ENCODE measurements at places on chromosomes 16 and 17.

GRCh38 chr17:81888988-81889595, 2.3 kb downstream of the ALYREF start:
- no peak for DNase-seq

DNA sequence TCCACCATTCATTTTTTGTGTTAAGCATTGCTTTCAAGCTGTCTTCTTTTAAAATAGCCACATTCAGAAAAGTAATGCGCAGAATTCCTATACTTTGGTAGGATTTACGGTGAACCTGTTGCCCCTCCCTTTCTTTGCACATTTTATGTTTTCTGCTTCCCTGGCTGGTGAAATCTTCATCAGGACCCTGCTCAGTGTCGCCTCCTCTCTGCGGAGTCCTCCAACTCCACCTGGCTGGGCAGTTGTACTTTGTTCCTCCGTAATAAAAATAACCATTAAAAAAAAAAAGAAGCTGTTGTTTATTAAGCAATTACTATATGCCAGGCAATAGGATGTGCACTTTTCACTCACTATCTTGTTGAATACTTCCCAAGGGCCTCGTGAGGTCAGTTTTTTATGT, 2.9 kb downstream of the UMOD start:
- no peak for DNase-seq

- peak; percentile 6 for DNase-seq
These were observed at the start of gene ACSM5 for GRCh38 chr16:20409398-20410120. Gene ACSM5 (plus strand): TSS chr16:20409534. CDS start chr16:20411485, 1,951 bp downstream.

DNA sequence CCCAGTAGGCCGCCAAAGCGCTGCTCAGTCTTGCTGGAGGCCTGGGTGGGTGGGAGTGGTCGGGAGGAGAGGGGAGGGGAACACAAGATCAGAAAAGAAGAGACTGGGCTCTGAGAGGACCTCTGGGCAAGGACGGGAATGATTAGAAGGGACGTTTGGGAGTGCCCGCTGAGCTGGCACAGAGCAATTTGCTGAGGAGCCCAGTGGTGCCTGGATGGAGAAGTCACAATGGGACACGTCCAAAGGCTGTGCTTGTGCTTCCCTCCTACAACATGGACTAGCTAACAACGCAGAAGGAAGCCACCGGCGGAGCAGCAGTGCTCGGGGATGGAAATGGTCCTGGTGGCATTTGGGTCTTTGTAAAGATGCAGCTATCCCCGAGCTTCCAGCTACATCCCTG, 45.6 kb upstream of the CACNG4 start:
- DNase-seq = no peak

DNA sequence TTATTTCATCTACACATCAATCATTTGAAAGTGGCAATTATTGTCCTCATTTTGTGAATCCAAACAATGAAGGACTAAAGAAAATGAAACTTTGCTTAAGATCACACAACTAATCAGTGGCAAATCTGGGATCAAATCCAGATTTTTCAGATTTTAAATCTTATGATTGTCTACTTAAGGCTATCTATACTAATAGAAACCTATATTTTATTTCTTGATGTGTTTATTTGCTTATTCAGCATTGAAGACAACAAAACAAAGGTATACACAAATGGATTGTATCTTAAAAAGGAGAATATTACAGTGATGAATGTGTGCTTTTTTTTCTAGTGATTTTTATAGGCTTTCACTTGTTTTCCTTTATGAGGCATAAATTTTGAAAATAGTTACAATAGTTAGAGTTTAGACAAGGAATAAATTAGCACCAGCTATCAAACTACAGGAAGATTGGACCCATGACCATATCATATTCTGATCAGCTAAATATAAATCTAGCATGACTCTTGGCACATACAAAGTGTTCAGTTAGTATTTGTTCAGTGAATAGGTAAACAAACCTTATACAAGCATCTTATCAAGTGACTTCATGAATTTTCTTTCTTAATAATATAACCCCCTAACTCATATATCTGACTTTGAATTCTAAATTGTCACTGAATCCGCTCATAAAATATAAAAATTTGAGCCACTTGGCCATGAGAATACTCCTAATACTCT, 20.5 kb downstream of the VMP1 start:
- no peak for DNase-seq

DNA sequence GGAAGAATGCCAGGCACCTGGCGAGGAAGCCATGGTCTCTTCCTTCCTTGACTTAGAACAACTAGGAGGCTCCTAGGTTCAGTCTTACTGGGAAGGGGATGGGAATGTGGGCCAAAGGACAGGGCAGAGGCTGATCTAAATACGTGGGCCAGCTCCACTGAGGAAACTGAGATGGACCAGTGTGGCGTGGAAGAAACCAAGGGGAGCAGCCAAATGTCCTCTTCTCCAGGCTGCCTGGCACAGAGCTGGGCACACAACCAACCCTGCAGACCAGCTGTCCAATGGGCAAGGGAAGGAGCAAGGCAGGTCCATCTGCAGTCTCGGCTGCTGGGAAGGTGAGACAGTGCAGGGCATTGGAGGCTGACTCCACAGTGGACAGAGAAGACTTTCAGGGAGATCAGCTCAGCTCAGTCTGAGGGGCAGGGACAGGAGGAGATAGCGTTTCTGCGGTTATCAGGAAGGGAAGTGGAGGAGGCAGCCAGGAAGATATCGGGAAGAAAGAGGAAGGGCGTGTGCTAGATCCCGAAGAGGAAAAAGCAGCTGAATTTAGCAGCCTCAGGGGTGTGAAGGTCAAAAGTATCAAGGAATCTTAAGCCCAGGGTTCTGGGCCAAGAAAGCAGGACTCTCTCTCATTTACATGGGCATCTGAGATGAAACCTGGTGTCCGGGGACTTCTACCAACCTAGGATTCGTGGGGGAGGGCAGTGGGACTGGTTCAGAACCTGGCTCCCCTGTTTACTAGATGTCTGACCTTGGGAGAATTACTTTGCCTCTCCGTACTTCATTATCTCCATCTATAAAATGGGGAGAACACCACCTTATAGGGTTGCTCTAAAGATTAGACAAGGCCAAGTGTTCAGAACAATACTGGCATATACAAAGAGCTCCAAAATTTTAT, 1.8 kb downstream of the KIFC3 start:
- DNase-seq = no peak

- no peak for DNase-seq
These were observed 56.5 kb upstream of the CIBAR2 start for GRCh38 chr16:85168732-85169256.

- no peak for DNase-seq
These were observed 9.2 kb upstream of the TLCD3B start for GRCh38 chr16:30040221-30040620.

DNA sequence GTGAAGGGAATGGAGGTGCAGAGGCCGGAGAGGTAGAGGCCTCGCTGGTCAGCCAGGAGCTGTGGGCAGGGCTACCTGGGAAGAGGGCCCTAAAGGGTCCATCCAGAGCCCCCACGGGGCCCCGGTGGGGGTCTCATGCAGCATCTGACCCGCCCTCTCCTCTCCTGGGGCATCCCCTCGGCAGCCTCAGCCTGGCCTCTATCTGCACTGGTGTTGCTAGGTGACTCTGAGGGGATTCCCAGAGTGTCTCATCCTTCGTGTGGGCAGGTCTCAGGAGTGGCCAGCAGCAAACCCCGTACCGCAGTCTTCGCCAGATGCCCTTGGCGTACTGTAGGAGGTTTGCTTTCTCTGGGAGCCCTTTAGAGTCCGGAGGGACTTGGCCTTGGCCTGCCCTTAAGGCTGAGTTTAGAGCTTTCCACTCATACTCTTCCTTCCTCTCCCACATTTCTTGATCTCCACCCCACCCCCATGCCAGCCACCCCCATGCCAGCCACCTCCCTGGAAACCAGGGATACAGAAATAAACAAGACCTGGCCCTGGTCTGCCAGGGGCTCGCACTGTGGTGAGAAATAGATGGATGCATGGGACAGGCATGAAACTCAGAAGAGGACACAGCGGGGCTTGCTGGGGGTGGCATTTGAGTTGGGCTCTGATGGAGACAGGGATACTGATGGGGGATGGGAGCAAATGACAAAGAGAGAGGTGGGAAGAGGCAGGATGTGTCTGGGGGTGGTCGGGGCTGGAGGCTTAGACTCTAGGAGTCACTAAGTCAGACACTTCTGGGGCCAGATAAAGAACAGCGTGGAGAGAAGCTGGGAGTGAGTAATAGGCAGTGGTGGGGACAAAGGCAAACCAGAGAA, 9.9 kb downstream of the SLC5A10 start:
- no peak for DNase-seq

DNA sequence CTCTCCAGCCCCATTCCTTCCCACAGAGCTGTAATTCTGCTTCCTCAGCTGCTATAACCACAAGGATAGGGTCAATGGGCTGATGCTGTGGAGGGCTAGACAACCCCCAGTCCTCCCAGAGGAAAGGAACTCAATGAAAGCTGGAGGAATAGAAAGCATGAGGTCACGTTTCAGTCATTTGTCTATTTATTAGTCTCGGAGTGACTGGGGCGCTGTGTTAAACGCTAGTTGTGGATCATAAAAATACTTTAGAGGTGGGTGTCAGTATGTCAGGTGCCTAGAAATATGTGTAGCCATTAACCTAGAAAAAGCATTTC, 787 bp upstream of the CCL3L1 start:
- no peak for DNase-seq

DNA sequence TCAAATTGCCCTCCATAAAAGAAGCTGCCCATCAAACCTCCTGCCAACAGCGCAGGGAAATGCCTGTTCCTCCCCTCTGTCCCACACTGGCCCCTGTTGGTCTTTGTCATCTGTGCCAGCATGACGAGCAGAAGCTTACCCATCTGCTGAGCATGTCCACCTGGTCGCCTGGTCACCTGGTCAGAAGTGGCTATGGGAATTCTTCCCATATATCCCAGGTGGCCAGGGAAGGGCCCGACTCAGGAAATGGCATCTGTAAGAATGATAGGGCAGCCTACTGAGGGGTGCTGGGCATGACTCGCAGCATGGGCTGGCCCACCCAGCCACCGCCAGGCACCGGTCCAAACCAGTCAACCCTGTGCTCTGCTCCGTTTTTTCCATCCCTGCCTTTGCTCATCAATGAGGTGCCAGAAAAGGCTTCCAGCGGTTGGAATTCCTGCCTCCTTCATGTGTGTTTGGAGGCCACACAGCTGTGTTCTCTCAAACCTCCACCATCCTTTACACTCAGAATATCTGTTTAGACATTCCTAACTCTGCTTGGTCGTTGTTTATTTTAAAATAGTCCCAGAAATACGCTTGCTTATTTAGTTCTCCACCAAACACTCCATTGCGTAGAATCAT, 145.2 kb downstream of the CLEC16A start:
- no peak for DNase-seq

DNA sequence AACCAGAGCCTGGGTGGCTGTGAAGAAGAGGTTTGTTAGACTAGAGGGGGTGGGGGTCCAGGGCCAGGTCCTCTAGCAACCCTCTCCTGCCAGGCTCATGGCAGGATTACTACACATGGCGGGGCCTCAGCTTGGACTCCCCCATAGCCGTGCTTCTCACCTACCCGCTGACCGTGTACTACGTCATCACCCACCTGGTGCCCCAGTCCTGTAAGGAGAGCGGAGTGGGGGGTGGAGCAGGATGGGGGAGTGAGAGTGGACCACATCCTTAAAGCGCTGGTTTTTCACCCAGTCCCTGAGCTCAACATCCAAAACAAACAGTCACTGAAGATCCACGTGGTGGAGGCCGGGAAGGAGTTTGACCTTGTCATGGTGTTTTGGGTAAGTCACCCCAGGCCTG, 4.2 kb upstream of the CXCL16 start:
- DNase-seq = no peak

DNA sequence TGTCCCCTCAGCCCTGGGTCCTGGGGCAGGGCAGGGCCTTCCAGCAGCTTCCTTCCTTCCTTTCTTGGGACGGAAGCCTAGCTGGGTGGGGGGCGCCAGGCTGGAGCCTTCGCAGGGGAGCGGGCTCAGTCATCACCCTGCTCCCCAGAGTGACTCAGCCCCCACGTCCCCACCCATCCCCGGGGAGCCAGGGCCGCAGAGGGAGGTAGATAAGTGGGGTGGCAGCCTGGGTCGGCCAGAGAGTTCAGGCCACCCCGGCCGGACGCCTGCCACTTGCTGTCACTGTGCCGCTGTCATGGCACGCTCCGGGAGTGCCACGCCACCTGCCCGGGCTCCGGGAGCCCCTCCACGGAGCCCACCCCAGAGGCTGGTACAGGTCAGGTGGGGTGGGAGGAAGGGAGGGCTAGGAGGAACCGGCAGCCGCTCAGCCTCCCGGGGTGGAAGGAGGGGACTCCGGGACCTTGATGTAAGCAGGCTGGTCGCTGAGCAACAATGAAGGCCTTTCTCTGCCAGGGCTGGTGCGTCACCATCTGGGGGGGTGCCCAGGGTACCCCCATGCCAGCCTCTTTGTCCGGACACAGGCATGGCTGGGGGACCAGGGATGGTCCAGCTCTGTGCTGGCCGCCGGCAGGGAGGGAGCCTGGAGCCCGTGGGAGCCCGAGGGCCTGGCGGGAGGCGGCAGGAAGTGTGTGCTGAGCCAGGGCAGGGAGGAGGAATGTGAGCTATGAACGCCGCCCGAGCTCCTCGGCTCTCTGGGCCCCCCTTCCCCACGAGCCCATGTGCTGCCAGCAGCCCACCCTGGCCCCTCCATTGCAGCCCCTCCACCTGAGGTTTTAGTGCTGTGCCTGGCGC, 6.6 kb downstream of the NHERF2 start:
- DNase-seq = no peak

- DNase-seq = no peak
These were observed 928 bp downstream of the HBA1 start for GRCh38 chr16:177394-177822.

DNA sequence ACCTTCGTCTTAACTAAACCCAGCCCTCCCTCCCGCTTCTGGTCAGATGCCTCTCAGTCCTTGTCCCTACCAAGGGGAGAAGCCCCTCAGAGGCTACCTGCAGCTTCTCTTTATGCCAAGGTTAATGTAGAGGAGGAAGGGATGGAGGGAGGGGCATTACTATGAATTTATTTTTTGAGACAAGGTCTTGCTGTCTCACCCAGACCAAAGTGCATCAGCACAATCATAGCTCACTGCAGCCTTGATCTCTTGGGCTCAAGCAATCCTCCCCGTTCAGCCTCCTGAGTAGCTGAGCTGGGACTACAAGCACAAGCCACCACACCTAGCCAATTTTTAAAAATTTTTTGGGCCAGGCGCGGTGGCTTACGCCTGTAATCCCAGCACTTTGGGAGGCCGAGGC, 15.3 kb downstream of the EPOP start:
- DNase-seq = no peak

- no peak for DNase-seq
These were observed 1.8 kb downstream of the NLRP1 start for GRCh38 chr17:5582209-5583185.

DNA sequence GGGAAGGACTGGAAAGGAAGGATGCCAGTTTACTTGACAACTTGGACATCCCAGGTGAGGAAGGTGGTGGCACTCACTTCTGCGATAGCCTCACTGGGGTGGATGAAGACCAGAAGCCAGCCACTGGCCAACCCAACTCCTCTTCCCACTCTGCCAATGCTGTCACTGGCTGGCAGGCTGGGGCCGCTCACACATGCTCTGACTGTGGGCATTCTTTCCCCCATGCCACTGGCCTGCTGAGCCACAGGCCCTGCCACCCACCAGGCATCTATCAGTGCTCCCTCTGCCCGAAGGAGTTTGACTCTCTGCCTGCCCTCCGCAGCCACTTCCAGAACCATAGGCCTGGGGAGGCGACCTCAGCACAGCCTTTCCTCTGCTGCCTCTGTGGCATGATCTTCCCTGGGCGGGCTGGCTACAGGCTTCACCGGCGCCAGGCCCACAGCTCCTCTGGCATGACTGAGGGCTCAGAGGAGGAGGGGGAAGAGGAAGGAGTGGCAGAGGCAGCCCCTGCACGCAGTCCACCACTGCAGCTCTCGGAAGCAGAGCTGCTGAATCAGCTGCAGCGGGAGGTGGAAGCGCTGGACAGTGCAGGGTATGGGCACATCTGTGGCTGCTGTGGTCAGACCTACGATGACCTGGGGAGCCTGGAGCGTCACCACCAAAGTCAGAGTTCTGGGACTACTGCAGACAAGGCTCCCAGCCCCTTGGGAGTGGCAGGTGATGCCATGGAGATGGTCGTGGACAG, 4.5 kb downstream of the ZNF646 start:
- no peak for DNase-seq

Data from NCI-H774 (cell line).